ENCODE measurements at places on chromosomes 6 and 20.

- DNase-seq, result no peak
Observed at GRCh38 chr20:4160761-4161305, 145.5 kb upstream of the RNF24 start.

DNA sequence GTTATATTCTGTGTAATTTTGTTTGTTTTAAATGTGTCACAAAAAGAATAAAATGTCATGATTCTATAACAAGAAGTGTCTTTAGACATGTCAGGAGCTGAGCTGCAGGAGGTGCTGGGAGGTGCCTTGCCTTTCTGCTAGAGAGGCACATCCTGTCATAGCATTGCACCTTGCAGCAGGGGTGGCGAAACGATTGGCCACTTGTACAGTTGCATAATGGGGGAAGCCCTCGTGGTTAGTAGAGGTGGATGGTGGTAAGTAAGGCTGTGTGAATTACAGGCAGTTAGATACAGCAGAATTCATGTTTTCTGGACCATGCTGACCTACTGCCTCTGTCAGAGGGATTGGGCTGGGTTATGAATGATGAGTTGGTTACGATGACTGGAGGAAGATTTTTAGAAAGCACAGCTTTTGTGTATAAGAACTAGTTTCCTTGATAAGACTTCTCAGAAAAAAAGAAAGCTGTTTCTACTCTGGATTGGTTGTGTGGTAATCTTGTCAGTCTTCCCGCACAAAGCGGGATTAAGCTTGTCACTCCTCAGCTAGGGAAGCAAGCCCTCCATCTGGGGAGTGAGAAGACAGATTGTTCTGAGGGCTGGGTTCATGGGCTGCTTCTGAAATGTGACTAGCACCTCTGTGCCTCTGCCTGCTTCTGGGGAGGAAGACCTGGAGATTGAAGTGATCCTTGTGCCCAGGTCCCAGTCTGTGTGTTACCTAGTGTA is 74.9 kb downstream of the FOXO3 start:
- no peak for DNase-seq

DNA sequence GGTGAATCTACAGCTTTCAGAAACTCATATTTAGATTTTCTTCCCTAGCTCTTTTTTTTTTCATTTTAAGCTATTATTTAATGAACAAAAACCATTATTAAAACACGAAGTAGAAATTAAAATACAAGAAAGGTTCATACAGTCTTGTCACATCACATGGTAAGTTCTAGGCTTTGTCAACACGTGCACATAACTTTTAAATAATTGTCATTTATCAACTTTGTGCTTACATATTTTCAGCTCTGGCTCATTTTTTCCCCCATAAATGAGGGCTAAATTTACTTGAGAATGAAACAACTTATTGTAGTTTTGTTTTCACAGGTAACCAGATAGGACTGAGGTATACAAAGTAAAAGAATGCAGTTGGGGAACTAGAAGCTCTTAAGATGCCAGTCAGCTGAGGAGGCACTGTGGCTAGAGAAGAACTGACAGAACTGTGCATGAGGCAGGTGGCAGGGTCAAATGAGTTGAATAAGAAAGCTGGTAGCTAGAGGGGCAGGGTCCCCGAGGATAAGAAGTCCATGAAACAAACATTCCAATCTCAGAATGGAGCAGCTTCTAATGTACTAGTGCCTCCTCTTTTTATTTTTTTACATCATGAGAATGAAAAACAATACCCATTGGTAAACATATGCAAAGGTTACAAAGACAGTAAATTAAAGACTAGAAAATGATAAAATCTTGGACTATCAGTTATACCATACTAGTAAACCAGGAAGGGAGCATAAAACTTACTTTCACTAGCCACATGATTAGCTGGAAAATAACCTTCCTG is 141.5 kb downstream of the MYB start:
- no peak for DNase-seq

DNA sequence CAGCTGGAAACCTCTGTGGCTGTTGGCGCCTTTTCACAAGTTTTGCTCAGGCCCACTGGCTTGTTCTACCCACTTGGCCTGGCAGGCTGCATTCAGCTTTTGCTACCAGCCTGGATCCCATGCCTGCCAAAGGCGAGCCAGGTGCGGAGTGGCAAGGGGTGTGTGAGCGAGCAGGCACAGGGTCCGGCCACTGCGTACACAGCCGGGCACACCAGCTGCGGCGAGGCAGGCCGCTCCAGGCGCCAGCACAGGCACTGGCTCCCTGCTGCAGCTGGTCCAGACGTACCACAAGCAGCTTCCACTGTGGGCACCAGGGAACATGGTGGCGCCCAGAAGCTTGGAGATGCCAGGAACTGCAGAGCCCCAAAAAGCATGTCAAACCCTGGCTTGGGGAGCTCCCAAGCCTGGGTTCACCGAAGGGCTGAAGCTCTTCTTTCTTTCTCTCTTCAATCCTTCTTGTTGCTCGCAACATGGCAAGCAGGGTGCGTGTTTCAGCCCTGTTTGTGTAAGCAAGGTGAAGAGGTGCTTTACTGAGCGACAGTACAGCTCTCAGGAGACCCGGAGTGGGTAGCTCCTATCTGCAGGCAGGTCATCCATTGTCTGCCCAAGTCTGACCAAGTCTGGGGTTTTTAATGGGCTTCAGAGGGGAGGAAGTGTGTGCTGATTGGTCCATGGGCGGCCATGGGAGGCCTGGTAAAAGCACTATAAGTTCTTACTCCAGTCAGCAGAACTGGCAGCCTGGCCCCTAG is 32.6 kb upstream of the GRM4 start:
- no peak for DNase-seq

DNA sequence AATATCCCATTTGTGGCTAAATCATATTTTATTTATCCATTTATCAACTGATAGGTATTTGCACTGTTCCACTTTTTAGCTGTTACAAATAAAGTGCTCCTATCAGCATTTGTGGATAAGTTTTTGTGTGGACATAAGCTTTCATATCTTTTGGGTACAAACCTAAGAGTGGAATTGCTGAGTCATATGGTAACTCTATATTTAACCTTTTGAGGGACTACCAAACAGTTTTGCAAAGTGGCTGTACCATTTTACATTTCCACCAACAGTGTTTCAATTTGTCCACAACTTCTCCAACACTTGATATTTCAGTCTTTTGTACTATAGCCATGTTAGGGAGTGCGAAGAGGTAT is 23.6 kb upstream of the ECHDC1 start:
- no peak for DNase-seq

GRCh38 chr6:110332281-110332680 is 25.9 kb downstream of the METTL24 start:
- no peak for DNase-seq

GRCh38 chr6:94468830-94469229 is 1049.5 kb upstream of the EPHA7 start:
- DNase-seq, result no peak

- DNase-seq, result no peak
Observed at GRCh38 chr6:4174042-4174441, 38.7 kb upstream of the ECI2 start.

- DNase-seq, result no peak
Observed at GRCh38 chr20:42484335-42484734, 705.4 kb downstream of the PTPRT start.
